ENCODE measurements at places on chromosomes 2 and 18.
A peak's percentile ranks its signal among the peaks of the same experiment; 100 is the strongest.

GRCh38 chr18:44156126-44156525 lies 524.6 kb upstream of the SETBP1 start:
- DNase-seq, result no peak

- no peak for DNase-seq
These were observed 261.5 kb downstream of the MREG start for GRCh38 chr2:215751911-215752272.

DNA sequence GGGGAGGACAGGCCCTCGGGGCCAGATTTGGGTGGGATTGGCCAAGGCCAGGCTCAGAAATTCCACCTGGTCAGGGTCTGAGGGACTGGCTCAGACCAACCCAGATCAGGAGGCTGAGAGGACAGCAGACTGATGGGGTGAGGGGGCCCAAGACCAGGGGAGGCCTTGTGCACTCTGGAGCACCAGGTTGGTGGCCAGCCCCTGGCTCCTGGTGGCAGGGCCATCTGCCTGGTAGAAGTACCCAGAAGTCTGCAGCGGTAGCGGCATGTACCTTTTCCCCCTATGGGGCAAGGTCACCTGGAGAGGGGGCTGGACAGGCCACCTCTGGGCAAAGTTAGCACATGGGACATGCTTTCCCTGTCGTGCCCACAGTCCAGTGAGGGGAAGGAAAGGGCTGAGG lies 21.2 kb upstream of the ODC1 start:
- DNase-seq, result no peak

DNA sequence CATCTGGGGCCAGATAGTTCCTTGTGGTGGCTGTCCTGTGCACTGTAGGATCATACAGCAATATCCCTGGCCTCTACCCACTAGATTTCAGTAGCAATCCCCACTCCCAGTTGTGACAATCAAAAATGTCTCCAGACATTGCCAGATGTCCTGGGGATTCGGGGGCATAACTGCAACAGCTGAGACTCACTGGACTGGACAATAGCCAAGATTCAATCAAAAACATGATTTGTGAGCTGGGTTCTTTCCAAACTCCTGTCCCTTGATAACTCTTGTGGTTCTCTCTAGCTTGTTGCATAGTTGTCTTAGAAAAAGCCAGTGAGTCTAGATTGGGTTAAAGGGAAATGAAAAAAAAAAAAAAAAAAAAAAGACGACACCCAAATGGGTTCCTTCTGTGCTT lies 293.4 kb downstream of the CELF4 start:
- DNase-seq, result no peak

DNA sequence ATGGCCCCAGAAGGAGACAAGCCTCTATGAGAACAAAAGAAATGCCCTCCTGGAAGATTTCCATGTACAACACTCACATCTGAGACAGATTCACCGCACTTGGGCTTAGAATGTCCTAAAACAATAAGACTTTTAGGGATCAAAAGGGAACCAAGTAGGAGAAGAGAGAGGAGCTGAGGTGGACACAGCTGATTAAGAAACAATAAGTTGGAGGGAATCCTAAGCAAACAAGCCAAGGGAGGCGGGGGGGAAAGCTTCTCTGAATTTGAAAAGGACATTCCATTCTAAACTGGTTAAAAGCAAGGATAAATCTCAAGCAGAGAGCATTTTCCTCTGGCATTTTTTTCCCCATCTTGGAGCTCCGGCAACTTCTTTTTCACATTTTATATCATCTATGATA lies 9.9 kb downstream of the ACVR1 start:
- DNase-seq, result no peak

GRCh38 chr18:37570336-37570930 lies 4.8 kb upstream of the CELF4 start:
- no peak for DNase-seq

GRCh38 chr2:26605999-26606846 lies 34.9 kb downstream of the CIB4 start:
- no peak for DNase-seq

DNA sequence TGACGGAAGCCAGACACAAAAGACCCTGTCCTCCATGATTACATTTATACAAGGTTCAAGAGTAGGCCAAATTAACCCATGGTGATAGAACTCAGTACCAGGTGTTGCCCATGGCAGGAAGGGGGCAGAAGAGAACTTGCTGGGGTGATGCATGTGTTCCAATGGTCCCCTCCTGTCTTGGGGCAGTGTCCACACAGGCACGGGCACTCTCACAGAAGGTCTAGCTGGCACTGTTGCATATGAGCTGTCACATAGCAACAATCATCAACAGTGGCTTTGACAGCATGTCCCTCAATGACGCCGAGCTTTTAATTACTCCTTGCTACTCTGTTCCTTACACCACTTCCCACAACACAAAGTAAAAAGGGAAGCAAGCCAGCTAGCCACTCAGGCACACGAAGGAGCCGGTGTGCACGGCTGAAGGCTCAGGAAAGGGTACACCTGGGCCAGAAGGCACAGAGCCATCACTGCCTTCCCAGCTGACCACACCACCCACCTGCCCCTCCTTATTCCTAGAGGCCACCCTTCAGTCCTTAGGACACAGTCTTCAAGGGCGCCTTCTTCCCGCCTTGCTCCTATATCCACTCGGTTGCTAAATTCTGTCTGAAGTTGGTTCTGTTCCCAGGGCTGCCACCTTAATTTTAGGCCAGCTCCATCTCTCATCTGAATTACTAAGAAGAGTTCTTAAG lies 28.9 kb downstream of the RPL31 start:
- no peak for DNase-seq

DNA sequence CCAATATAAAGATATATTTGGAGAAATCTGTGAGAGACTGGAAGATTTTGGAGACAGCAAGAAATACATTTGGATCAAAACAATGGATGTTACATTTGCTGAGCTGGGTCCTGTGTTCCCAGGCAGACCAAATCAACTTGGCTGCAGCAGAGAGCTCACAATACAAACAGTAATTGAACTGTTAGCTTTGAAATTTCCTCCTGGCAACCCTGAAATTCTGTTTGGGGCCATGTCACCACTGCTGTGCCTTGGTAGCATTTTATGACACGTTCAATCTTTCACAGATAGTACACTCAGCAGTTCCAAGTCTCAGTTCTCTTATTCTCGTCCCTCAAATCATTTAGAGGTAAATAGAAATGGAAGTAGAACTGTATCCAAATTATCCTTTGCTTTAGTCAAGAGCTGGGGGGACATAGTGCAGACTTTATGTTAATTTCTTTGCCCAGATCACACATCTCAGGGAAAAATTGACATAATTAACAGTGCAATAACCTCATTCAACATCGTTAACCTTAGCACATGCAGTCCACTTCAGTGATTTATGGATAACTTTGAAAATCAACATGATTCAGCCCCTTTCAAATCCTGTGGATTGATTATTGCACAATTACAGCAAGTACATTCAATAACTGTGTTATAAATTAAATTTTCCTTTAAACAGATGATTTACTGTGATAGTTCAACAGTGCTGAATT lies 277.4 kb upstream of the MC4R start:
- DNase-seq, result no peak

DNA sequence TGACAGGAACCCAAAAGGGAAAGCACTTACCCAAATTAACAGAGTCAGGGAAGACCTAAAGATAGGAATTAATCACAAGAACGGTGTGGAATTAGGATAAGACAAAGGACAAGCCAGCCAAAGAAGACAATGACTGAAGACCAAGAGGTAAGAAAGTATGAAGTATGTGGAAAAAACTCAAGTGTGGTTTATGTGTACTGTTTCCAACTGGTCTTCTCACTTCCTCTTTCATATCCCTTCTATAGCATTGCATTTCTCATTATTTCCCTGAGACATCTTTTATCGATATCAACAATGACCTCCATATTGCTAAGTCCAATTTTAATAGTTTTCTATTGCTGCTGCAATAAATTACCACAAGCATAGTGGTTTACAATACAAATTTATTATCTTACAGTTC lies 313.5 kb upstream of the SLC39A10 start:
- no peak for DNase-seq

GRCh38 chr18:24195296-24196053 lies 56.6 kb downstream of the CABYR start:
- DNase-seq, result no peak

DNA sequence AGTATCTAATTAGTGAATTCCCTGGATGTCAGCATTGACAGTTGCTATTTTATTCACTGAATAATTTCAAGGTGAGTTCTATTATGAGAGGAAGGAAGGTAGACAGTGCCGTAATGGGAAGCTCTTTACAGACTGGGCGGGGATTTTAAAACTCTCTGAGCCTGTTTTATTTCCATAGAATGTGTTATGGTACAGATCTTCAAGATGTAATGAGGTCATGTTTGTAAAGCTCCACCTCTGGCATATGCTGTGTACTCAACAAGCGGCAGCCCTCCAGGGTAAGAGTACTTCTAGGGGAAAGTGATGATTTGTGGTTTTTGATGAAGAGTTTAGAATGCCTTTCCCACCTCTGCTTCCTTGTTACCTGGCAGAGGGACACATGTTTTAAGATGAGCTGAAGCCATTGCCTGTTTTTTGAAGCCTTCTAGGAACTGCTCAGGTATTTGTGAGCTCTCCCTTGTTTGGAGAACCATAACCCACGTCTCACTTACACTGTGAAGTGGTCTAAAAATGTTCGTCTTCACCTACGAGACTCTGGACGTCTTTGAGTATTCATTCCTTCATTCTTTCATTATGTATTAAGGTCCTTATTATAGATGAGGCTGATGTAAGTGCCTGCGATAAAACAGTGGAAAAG lies 251.2 kb downstream of the PTGR3 start:
- no peak for DNase-seq

DNA sequence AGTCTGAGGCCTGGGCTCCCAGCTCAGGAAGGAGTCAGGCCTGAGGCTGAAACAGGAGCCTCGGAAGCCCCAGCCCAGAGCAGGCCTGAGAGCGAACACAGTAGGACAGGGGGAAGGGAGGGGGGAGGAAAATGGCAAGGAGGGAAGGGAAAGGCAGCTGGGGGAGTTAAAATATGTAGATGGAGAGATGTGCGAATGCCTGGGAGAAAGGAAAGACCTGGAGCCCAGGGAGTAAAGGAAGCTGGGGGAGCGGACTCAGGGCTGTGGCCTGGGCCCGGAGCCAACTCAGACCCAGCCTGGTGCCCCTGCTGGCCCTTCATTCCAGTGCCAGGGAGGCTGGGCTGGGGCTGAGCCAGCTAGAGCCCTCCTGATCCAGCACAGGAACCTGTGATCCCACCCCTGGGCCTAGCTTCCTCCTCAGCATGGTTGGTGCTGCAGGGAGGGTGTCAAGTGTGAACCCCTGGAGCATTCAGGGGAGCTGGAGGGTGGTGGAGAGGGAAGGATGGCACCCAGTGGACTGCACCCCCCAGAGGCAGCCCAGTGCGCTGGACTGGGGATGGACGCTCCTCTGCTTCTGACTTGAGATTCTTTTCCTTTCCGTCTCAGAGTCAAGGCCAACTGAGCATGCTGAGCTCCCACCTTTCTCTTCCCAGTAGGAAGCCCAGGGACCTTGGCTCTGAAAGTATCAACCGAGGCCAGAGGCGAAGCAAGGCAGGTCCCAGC lies 46.3 kb downstream of the EMX1 start:
- DNase-seq, result no peak

DNA sequence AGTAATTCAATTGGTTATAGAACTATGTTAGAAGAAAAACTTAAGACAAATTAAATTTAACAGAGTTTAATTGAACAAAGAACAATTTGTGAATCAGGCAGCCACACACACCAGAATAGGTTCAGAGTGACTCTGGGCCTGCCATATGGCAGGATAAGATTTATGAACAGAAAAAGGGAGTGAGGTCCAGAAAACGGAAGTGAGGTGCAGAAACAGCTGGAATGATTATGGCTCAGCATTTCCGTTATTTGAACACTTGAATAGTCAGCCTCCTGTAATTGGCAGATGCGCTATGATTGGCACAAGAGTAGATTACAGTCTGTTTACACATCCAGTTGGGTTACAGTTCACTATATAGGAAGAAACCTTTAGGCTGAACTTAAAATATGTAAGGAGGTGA lies 99.0 kb downstream of the MBD2 start:
- DNase-seq, result no peak

DNA sequence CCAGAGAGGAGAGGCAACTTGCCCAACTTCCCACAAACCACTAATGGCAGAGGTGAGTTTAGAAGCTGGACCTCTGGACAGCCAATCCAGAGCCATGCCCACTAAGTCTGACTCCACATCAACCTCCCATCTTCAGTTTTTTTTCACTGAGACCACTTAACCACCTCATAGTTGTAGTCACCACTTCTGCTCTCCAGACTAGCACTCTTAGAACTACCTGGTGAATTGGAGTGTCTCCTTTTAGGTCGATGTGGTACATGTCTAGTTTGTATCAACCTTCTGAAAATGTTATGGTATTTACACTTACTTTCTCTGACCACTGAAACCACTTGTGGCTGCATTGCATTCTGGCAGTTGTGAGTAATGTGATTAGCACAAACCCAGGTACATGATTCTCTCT lies 743.6 kb upstream of the FANCL start:
- DNase-seq, result no peak

DNA sequence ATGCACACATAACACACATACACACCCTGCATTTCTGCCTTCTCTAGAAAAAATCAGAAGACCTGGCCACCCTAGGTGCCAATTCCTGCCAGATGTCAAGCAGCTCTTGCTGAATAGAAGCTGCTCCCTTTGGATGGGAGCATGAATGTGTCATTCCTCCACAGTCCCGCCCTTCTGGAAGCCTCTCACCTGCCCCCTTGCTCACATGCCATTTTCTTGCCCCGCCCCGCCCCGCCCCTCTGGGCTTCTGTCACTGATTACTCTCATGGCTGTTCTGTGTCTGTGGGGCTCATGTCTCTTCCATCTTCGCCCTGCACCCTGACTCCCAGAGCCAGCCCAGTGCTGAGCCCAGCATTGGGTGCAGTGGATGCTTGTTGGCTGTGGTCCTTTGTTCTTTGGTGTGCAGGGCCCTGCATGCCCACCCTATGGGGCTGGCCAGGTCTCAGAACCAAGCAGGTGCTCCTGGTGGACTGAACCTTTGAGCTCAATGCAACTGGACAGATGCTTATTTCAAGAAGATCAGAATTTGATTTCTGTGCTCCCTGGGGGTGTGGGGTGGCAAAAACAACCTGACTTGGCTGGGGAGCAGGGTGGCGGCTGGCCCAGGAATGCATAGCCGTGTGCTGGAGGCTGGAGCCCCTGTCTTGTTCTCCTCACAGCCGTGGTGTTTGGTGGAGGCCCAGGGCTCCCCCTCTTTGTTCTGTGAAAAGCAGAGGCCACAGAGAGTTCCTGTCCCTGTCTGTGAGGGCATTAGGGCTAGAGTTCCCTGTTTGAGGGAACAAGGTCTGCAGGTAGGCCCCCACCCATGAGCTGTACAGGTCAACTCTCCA lies 140.6 kb upstream of the GLI2 start:
- peak; percentile 82 for DNase-seq

- DNase-seq, result peak; percentile 62
These were observed 321.4 kb downstream of the IRS1 start for GRCh38 chr2:226478109-226478809.

- peak; percentile 45 for DNase-seq
These were observed 326.2 kb upstream of the MEX3C start for GRCh38 chr18:51523671-51524070.

DNA sequence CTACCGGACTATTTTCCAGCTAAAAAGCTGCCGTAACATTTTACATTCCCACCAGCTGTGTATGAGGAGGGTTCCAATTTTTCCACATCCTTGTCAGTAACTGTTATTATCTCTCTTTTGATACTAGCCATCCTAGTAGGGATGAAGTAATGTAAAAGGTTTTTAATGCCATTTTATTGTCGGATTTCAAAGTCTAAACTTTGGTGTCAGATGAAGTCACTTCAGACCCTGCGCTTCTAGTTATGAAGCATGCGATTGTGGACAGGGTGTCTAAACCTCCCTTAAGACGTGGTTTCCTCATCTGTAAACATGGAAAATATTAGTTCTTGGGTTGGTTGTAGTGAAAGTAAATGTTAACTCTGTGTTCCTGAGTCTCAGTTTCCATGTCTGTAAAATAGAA lies 4.7 kb downstream of the DGKD start:
- no peak for DNase-seq
